ENCODE measurements at places on chromosomes 4 and X.

GRCh38 chr4:39687014-39687413, 10.9 kb upstream of the UBE2K start:
- no peak for ATAC-seq

GRCh38 chr4:7224878-7225533, 32.7 kb downstream of the SORCS2 start:
- no peak for ATAC-seq

DNA sequence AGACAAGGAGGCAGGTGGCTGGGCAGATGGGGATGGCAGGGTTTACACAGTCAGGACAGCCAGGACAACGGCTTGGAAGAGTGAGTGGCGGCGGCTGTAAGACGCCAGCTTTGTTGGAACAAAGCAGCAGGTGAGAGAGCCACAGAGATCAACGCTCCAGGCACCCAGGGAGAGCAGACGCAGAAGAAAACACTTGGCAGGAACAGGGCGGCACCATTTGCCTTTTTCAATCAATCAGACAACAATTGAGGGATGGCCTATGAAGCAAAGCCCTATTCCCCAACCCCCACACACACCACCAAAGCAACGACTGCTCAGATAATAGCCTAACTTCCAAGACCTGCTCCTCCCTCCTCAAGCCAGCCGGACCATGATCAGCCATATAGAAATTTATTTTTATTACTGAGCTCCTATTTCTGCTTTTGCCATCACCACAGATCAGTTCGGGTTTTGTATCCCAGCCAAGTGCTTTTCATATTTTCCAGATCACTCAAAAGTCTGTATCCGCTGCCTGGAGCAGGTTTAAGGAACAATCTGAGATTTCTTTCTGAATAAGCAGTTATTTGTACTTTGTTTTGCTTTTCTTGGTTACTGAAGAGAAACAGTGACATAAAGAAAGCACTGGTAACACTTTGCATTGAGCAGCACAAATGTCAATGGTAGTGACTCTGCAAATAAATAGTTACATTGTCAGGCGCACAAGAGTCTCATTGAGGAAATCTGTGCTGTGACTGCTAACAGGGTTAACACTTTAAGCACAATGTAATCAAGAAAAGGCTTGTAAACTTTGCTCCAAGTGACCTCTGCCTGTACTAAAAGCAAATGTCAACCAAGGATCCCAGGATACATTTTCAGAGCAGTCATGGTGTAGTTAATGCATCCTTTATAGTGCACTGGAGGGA, 81.8 kb upstream of the RBPJ start:
- ATAC-seq = peak; percentile 82

- ATAC-seq = no peak
These were observed 66.9 kb downstream of the GALNTL6 start for GRCh38 chr4:171880136-171880535.

DNA sequence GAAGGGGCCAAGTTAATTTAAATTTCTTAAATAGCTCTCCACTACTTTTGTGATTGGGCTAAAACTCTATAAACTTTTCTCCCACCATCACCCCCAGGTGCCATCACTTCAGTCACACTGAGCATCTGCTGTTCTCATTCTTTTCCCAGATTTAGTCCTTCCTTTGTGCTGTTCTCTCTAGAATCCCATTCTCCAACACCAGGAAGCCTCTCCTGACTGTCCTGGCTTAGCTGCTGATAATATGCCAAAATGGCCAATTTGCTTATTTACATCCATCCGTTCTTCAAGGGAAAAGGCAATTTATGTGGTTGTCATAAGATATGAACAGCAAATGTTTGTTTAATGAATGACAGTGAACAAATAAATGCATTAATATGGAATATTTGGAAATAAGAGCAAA, 44.1 kb downstream of the FGFBP1 start:
- ATAC-seq = no peak

DNA sequence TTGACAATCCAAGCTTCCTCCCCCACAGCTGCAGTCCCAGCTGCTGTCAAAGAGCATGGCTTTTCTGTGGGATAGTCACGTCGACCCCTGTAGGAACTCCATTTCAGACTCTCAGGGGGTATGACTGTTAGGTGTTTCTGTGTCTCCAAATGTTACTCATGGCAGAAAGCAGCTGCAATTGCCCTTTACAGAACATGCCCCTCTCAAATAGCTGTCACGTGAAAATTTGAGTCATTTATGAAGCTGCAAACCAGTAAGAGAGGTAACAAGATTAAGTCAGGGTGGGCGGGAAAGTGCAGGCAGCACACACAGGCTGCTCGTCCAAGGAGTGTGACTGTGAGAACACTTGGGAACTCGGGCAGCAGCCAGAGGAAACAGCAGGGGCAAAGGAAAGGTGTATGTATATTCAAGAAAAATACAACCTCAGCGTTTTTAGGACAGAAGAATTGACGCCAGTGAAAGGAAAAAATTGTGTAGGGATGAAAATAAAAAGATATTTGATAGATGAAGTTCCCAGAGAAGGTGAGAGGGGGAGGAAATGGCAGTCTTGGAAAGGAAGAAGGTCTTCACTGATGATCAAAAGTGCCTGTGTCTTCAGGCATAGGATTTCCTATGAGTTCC, 66.5 kb upstream of the TMEM184C start:
- ATAC-seq = no peak

DNA sequence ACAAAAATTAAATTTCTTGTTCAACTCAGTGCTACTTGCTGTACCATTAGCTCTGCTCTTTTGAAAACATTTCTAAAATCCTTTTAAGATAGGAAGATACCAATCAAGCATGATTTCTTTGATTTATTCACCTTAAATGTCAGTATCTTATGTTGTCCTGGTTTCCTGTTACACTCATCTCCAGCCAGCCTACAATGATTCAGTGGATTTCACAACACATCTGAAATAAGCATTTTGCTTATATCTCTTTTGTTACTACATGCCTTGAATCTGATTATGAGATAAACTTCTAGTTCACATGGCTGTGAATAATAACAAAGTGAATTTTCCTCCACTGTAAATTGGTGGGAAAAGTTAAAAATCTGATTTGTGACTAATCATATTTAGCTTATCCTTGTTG, 112.5 kb upstream of the BMP3 start:
- peak; percentile 64 for ATAC-seq

DNA sequence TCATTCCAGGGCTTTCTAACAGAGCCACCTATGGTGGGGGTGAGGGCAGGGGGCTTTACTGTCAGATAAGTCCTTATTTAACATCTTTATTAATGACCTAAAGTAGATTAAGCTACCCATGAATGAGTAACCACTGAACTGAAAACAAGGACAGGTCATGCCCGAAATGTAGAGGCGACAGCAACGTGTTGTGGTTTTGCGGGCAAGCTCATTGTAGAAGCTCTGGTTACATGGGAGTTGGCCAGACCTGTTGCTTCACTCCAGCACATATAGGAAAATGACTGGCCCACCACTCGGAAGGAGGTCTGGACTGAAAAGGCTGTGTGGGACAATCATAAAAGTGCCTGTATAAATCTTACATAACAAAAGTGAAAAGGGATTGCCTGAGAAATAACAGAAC, 109.6 kb upstream of the NDP start:
- no peak for ATAC-seq

DNA sequence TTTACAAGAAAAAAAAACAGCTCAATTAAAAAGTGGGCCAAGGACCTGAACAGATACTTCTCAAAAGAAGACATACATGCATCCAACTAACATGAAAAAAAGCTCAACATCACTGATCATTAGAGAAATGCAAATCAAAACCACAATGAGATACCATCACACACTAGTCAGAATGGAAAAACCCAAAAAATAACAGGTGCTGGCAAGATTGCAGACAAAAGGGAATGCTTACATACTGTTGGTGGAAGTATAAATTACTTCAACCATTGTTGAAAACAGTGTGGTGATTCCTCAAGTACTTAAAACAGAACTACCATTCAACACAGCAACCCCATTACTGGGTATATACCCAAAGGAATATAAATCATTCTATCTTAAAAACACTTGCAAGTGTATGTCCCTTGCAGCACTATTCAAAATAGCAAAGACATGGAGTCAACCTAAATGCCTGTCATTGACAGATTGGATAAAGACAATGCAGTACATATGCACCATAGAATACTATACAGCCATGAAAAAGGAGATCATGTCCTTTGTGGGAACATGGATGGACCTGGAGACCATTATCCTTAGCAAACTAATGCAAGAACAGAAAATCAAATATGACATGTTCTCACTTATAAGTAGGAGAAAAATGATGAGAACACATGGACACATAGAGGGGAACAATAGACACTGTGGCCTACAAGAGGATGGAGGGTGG, 97.6 kb downstream of the RAB28 start:
- no peak for ATAC-seq

GRCh38 chrX:56794404-56795230, 65.6 kb downstream of the NBDY start:
- peak; percentile 76 for ATAC-seq

GRCh38 chr4:154610582-154610981, 1.9 kb downstream of the FGG start:
- no peak for ATAC-seq

DNA sequence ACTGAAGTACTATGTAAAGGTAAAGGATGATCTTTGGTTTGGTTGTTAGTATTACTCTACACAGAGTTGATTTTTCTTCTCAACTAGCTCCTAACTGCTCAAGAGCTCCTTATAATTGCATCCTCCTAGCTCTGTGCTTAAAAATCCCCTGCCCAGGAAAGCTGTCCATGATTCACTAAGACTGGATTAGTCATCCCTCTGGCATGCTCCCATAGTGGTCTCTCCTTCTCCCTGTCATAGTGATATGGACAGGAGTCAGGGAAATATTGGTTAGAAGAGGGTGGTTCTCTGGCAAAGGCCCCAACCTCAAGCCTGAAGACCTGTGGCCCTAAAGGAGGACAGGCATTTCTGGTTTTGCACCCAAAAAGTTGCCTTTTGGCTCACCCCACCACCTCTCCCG, 242.3 kb upstream of the KCNIP4 start:
- no peak for ATAC-seq

- no peak for ATAC-seq
These were observed 25.6 kb upstream of the SORBS2 start for GRCh38 chr4:185837415-185838103.

DNA sequence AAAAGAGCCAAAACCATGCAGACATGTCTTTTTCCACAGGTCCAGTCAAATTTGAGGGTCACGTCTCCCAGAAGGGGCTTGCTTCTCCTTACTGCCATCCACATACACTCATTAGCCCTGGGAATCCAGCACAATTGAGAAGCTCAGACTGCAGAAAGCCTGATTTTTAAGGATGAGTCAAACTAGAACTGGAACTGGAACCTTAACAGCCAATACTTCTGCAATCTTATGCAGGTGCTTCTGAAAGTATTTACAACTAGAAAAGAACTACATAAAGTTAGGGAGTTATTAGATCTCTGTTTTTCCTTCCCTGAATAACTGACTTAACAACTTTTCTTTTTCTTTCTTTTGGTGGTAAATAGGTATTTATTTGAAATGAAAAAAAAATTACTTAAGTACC, 86.3 kb downstream of the CDS1 start:
- no peak for ATAC-seq

DNA sequence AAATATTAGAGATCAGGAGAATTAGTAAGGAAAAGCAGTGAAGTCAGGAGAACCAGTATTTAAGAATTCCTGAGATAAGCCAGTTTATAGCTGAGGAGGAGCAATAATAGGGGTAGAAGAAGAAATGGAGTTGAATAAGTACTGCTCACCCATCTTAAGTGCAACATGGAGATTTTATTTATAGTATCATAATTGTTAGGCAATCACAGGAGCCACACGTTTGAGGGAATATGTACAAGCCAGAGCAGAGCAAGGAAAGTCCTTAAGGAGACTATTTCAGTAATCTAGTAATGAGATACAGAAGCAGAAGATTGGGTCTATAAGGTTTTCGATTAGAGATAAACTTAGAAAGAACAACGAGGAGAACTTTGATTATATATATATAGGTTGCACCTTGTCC, 145.0 kb downstream of the KDM6A start:
- ATAC-seq = no peak

DNA sequence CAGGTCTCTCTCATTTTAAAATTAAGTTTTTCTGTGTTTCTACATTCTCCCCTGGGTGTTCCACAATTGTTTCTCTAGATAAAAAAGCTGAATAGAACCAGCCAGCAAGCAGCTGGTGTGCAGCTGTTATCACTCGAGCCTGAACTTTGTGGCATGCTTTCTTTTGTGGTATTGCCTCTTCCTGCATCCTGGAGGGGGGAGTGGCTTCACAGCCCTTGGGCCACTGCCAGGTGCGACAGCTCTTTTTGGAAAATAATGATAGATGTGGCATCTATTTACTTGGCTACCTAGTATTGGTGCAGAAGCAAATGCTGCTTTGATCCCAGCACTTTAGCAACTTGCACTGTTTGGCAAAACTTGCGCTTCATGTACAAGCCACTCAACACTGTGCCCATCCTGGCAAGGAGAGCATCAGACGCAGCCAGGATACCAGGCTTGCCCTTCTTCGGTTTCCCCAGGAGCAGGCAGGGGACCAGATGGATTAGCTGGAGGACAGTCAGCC, 69.4 kb downstream of the HMGB2 start:
- ATAC-seq = peak; percentile 46

- no peak for ATAC-seq
These were observed 69.8 kb downstream of the RBM47 start for GRCh38 chr4:40559585-40560465.

- no peak for ATAC-seq
These were observed 31.3 kb downstream of the SUPT20HL2 start for GRCh38 chrX:24282381-24283126.

DNA sequence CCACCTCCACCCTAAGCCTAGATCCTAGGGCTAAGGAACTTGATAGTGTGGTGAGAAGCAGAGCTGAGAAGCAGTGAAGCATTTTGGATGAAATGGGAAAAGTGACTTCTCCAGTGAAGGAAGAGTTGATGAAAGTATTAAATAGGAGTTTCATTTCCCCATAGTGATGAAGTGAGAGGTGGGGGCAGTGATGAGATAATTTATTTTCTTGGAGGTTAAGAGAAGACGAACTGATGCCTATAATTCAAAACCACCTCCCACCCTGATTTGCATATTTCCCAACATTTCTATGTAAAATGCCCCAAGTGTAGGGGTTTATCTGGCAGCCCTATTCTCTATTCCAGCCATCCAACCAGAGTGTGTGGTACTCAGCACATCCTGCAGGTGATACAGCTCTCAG, 6.3 kb downstream of the LONRF3 start:
- ATAC-seq = no peak

- no peak for ATAC-seq
These were observed 386.2 kb downstream of the PCDH7 start for GRCh38 chr4:31106419-31106818.
